Activated CD4-positive, alpha-beta T cell treated with anti-CD3 and anti-CD28 coated beads for 4 hours (primary cell): ENCODE measurements at places on chromosomes 2 and 18.

DNA sequence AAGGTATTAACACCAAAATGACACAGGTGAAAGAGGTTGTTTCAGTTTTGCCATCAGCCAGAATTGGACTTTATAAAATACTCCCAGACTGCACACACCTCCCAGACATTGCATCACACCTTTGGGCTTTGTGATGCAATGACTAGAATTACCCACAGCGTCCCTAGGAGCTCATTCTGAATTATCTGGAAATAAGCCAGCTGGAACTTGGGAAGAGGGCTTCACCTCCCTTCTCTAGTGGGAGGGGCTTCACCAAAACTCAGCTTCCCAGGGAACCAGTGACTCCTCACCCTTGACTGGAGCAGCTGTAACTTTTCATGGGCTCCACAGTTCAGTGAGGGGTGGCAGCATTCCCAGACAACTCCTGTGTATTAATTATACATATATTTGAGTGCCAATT is 83.1 kb upstream of the BZW1 start:
- no peak for DNase-seq

DNA sequence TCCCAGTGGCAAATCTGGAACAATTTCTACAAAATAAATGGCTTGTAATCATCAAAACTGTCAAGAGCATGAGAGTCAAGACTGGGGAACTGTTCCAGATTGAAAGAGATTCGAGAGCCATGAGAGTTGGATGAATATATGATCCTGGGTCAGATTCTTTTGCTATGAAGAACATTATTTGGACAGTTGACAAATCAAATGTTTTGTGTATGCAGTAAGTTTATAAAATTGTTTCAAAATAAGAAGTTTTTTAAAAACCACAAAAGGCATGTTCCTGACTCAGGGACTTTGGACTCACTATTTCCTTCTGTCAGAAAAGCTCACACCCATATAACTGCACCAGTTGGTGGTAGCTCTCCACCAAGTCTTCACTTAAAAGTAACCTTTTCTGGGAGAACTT is 38.5 kb downstream of the ROCK2 start:
- no peak for DNase-seq

- DNase-seq, result no peak
These were observed 5.3 kb downstream of the FHL2 start for GRCh38 chr2:105393373-105394055.

- no peak for DNase-seq
These were observed 149.2 kb downstream of the TWIST2 start for GRCh38 chr2:238997137-238997390.

DNA sequence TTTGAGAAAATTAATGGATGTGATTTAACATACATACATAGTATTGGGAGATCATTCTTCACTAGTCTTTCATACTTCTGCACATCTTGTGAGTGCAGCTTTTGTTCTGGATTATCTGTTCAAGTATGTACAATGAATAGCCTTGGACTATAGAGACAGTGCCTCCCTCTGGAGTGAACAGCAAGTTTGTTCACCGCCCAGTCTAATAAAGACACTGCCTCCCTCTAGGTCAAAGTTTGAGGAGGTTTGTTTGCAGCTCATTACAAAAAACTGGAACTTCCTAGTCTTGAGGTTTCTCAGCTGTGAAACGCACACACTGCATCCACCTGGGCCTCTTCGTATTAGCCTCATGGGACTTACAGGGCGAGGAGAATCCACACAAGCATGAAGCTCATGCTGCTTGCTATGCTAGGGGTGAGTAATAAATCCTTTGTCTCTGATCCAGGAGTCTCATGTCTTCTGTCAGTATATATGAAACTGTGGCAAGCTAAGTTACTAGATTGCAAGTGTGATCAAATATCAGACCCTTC is 26.0 kb upstream of the LAPTM4A start:
- no peak for DNase-seq

- no peak for DNase-seq
These were observed 228.4 kb upstream of the AGAP1 start for GRCh38 chr2:235265348-235265965.

GRCh38 chr2:75604484-75604883 is 42.1 kb upstream of the MRPL19 start:
- DNase-seq, result no peak

GRCh38 chr18:6650127-6650507 is 79.4 kb upstream of the ARHGAP28 start:
- no peak for DNase-seq

- no peak for DNase-seq
These were observed 236.4 kb downstream of the HDAC4 start for GRCh38 chr2:239164335-239164871.

GRCh38 chr2:22600156-22600555 is 784.8 kb upstream of the KLHL29 start:
- no peak for DNase-seq

GRCh38 chr2:81645745-81646301 is 1341.3 kb upstream of the LRRTM1 start:
- DNase-seq, result no peak

- no peak for DNase-seq
These were observed 340.1 kb downstream of the ZNF804A start for GRCh38 chr2:184938221-184938985.

- DNase-seq, result no peak
These were observed 295.1 kb downstream of the CNTNAP5 start for GRCh38 chr2:124320051-124320688.

GRCh38 chr2:37779139-37779538 is 107.7 kb upstream of the CDC42EP3 start:
- no peak for DNase-seq

DNA sequence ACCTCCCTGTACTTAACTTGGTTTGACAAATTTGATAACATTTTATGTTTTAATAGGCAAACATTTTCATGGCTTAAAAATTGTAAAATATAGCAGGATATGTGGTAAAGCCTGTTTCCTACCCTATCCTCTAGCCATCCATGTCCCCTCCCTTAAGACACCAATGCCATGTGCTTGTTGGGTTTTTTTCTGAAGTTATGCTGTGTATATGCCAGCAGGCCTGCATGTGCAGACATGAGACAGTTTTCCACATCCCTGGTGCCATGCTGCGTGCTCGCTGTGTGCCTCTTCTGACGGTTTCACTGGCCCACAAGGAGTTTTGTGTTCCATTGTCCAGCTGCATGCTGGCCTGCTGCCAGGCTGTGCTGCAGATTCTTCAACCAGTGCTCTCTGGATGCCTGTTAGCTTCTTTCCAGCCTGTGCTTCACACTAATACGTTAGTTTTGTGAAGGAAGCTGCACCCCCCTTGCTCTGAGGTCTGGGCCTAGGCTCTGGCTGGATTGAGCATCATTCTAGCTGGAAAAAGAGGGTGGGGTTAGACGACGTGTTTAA is 16.9 kb downstream of the INPP4A start:
- no peak for DNase-seq

- no peak for DNase-seq
These were observed 175.0 kb upstream of the PARD3B start for GRCh38 chr2:204370172-204370718.

DNA sequence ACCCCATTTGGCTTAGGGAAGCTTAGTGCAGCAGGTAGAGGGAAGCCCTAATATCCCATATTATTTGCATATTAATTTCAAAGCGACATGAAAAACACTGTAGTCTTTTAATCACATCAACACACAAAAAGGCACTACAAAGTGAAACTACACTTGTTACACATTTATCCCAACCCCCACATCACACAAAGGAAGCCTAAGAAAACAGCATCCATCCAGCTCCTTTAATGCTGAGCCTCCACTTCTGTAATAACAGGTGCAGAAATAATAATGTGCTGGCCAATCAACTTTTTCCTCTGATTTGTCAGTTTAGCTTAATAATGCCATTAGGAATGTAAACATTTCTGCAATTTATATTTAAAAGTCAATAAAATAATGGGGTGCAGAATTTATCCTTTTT is 274.0 kb downstream of the TCF4 start:
- no peak for DNase-seq

- DNase-seq, result no peak
These were observed 55.3 kb downstream of the HS1BP3 start for GRCh38 chr2:20595439-20596192.

- no peak for DNase-seq
These were observed 13.0 kb upstream of the TYMS start for GRCh38 chr18:644395-645004.

- no peak for DNase-seq
These were observed 12.2 kb upstream of the ATP6V1B1 start for GRCh38 chr2:70923378-70924015.
